Activated CD8-positive, alpha-beta memory T cell treated with anti-CD3 and anti-CD28 coated beads for 1 hour (primary cell): ENCODE measurements at places on chromosomes 5 and 9.

GRCh38 chr5:175772747-175773533 is 98.4 kb upstream of the CPLX2 start:
- DNase-seq = no peak

DNA sequence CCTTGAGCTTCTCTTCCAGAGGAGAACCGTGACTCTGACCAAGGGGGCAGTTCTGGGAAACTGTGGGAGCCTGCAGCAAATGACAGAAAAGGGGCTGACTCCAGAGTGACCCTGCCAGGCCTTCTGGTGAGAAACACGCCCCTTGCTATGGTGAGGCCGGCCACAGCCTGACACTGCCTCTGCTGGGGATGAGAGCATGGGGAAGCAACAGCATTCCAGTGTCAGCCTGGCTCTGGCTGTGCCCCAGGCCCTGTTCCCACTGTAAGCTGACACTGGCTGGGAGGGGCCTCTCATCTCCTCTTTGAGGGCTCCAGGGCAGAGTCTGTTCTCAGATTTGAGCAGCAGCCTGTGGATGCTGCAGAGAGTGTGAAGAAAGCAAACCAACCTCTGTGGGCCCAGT is 180.0 kb upstream of the IL12B start:
- no peak for DNase-seq

DNA sequence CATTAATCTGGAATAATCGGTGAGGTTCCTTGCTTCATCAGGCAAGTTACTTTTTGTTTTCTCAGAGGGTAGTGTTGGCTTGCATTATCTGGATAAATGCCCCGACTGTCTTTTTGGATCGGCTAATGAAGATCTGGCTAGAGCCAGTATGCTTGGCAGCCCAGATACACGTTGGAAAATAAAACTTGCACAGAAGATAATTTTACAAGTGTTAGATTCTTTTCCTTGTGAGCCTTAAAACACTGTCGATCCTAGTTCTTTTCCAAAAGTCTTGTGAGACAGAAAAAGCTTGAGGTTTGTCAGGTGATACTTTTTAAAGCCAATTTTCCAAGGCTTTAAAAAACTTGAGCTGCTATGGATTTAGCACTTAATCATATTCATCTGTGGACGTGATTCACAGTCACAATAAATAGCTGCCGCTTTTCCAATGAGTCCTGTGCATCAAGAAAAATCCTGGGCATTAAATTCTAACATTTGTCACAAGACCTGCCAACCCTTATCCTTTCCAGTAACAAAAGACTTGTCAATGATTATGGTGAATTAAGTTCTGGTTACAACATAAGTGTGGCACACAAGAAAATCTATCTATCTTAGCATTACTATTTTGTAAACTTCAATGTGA is 68.5 kb downstream of the PRLR start:
- no peak for DNase-seq

GRCh38 chr9:133238272-133238850 is 29.3 kb upstream of the OBP2B start:
- DNase-seq = peak; percentile 17

DNA sequence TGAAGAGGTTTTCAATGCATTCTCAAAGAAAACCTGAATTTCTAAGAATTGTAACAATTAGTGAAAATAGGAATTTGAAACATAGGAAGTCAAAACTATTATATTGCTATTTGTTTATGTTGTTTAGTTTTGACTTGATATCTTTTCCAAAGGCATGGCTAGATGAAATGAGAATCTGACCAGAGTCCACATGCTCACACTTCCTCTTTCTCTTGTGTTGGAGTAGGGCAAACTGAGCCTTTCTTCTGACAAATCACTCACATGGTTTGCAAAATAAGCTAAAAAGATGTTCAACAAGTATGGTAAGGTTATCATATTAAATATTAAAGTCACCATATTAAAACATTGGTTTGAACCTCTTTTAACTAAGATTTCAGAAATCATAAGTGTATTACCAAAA is 512.6 kb downstream of the ISL1 start:
- no peak for DNase-seq

DNA sequence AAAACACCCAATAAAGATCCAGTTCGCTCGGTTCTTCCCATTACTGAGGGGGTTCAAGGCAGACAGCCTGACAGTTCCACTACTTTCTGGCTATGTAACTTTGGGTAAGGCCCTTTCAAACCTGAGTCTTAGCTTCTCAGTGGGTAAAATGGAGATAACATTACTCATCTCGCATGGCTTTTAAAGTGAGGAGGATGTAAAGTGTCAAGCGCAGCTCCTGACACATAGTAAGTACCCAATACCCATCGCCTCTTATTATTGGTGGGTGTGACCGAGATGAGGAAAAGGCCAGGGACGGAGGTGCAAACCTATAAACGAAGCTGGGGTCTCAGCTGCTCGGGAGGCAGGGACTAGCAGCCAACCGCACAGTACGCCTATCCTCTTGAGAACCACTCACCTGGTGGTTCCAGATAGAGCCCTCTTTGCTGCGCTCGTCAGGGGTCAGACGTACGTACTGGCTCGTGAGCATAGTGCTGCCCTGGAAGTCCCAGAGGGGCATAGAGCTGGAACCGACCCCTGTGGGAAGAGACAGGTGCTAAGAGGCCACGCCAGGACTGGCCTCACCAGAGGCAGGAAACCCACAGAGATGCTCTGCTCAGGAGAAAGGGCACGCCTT is 584 bp downstream of the LMAN2 start:
- DNase-seq = no peak

GRCh38 chr5:160054831-160055230 is 45.9 kb downstream of the TTC1 start:
- DNase-seq = no peak

GRCh38 chr9:105055917-105056316 is 128.0 kb upstream of the ABCA1 start:
- no peak for DNase-seq

DNA sequence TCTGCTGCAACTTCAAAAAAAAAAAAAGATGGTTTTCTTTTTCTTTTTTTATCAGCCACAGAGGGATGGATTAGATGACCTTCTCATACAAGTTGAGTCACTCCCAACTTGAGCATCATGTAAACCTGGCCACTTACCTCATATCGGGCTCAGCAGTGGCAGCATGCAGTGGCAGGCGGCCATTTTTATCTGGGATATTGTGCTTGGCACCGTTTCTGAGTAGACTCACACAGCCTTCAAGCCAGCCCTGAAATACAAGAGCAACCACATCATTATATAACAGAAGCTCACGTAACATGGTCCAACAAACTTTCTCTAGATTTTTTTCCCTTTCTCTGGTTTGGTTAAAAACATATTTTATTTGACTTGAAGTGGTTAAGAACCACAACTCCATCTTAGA is 62.6 kb downstream of the ANKRD55 start:
- DNase-seq = no peak

DNA sequence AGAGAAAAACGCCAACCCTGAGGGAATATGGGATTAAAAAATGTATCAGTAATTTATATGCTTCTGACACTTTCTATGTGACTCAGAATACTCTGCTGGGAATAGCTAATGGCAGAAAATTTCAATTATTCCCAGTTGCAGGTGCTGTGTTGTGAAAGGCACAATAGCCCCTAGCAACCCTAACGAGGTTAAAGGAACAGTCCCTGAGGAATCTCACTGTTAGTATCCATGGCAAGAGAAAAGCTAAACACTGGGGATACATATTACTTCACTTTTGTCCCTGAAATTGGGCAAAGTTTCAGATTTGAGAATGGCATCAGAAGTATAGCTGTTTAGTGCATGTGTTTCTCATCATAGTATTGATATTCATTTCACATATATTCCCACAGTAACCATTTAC is 555.0 kb downstream of the RAB3C start:
- no peak for DNase-seq

DNA sequence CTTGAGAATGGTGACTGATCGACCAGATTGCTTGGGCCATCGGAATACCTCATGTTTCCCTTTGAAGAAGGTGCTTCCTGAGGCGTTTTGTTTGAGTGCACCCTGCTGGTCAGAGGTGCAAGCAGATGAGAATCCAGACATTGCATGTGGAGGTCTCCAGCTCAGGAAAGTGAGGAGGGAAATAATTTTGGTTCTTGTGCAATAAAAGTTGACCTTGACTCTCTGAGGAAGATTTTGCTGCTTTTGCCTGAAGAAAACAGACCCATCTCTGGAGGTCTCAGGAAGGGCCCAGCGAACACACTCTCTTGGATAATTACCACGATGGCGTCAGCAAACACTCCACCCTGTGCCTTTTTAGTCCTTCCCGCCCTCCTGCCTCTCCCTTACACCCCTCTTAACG is 69.7 kb downstream of the GRAMD2B start:
- DNase-seq = no peak

- no peak for DNase-seq
These were observed 319.3 kb upstream of the RPS23 start for GRCh38 chr5:82597437-82597836.

- DNase-seq = no peak
These were observed 156.1 kb downstream of the TTC39B start for GRCh38 chr9:15150939-15151338.

- DNase-seq = no peak
These were observed 157.8 kb upstream of the RASEF start for GRCh38 chr9:83220730-83221129.

DNA sequence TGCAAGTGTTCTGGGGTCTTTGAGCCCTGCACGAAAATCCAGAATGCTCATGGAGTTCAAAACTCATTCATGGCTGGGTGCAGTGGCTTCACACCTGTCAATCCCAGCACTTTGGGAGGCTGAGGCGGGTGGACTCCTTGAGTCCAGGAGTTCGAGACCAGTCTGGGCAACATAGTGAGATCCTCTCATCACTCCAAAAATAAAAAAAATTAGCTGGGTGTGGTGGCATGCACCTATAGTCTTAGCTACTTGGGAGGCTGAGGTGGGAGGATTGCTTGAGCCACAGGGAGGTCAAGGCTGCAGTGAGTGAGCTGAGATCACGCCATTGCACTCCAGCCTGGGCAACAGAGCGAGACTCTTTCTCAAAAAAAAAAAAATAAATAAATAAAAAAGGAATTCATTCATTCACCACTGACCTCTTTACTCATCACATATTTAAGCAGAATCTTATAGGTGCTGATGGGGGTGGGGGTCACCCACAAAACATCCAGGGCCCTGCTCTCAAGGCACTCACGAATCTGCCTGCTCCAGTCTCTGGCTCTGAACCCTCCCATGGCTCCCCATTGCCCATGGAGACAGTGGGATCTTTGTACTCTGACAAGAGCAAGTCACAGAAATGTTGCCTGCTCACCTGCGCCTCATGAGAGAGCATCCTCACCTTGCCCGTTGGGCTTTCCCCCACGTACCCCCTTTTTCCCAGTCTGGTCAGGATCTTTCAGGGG is 76.7 kb upstream of the IER5L start:
- no peak for DNase-seq

DNA sequence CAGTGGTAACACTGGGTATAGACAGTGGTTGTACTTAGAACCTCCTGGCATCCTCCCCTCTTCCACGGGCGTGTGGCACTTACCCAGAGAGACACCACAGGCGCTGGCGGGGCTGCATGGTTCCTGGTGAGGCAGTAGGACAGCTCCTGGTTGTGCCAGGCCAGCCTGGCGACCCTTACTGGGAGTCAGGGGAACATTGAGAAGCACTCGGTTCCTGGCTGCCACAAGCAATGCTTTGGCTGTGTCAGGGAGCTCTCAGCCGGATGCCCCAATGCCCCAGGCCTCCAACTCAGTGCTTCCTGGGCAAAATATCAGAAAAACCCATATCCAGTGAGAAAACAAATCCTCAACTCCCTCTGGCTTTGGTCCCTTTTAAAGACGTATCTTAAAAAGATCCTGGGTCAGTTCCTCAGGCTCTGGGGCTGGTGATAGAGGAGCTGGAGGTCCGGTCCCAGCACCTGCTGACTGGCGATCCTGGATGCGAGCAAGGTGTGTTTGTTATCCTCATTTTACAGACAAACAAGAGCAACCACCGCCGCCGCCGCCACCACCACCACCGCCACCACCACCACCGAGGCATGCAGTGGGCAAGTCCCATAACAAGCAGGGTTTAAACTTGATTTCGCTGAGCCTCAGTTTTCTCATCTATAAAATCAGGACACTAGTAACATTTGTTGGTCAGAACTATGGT is 4.2 kb downstream of the NKX2-5 start:
- no peak for DNase-seq

- DNase-seq = no peak
These were observed 36.1 kb downstream of the MAP3K1 start for GRCh38 chr5:56851258-56851941.

GRCh38 chr9:31140316-31140715 is 1244.1 kb upstream of the ACO1 start:
- no peak for DNase-seq

GRCh38 chr5:5422819-5423515 is 490 bp downstream of the ICE1 start:
- DNase-seq = no peak

DNA sequence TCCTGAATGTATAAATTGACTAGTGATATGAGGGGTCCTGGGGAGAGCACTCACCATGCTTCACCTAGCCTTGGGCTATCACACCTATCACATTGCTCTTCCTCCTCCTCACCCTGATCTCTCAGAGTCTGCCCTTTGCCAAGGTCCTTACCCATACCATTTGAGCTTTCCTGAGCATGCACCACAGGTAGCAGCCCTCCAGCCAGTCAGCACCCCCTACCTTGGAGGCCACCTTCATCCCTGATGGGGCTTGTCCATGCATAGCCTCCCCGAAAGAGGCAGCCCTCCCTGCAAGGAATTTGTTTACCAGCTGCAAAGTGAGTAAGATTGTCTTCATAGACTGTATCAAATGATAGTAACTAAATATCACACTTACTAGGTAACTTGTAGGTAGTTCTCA is 83.1 kb downstream of the ALDH7A1 start:
- no peak for DNase-seq

- no peak for DNase-seq
These were observed 122.4 kb upstream of the SLC12A2 start for GRCh38 chr5:127961006-127961762.

- no peak for DNase-seq
These were observed 249.9 kb upstream of the WWC1 start for GRCh38 chr5:168041583-168041982.

- DNase-seq = no peak
These were observed 418.6 kb downstream of the SLCO4C1 start for GRCh38 chr5:101877451-101877850.

- DNase-seq = no peak
These were observed 1.0 kb upstream of the SLIT3 start for GRCh38 chr5:169301986-169302385.

GRCh38 chr9:89357331-89358197 is 39.3 kb downstream of the SECISBP2 start:
- DNase-seq = no peak
